ENCODE measurements at places on chromosomes 7 and 10. TPM values are rescaled to one million over a fixed set of nuclear protein-coding genes. Genes with fewer than 3 reads are reported as not detected.

The PTPRZ1 gene
- not detected for total RNA-seq

The MINDY4 gene
- total RNA-seq, result 2.0 TPM

The SLC29A4 gene
- total RNA-seq, result 4.4 TPM

The CPEB3 gene
- 8.6 TPM for total RNA-seq

The SSC4D gene
- 0.88 TPM for total RNA-seq

The GSTO2 gene
- total RNA-seq, result not detected

The LIPN gene
- not detected for total RNA-seq

The FAM24B gene
- total RNA-seq, result 10.1 TPM

The SEMA3E gene
- 3.2 TPM for total RNA-seq

Data from myocyte (in vitro differentiated cells).